Calu3 (cell line): ENCODE measurements at places on chromosomes 6 and 20.

DNA sequence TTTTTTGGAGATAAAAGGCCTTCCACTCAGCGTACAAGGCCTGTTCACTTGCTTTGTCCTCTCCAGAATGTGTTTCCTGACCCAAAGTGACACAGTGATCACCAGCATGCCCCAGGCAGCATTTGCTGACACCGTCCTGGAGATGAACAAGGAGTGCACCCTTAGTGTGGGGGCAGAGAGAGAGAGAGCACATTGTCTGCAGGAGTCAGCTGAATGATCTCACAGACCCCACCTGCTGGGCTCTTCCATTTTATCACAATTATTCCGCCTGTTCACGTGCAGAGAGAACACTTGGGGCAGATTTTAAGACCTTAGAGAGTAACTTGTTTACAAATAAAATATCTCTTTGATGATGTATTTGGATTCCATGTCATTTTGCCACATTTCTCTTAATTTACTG lies 22.4 kb upstream of the MAS1L start:
- no peak for DNase-seq

DNA sequence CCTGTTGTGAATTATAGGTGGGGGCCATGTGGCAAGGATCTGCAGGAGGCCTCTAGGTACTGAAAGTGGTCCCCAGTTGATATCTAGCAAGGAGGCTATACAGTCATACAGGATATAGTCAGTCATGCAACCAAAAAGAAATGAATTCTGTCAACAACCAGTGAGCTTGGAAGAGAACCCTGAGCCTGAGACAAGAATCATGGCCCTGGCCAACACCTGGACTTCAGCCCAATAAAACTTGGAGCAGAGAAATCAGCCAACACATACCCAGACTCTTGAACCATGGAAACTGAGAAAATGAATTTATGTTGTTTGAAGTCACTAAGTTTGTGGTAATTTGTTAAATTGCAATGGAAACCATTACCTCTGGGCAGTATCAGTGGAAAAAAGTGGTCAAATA lies 370.2 kb downstream of the KIF16B start:
- DNase-seq, result no peak

- DNase-seq, result peak; percentile 55
Observed at GRCh38 chr6:46419576-46420002, 71.7 kb downstream of the RCAN2 start.

- DNase-seq, result no peak
Observed at GRCh38 chr6:152161501-152161900, 354.0 kb downstream of the ESR1 start.

DNA sequence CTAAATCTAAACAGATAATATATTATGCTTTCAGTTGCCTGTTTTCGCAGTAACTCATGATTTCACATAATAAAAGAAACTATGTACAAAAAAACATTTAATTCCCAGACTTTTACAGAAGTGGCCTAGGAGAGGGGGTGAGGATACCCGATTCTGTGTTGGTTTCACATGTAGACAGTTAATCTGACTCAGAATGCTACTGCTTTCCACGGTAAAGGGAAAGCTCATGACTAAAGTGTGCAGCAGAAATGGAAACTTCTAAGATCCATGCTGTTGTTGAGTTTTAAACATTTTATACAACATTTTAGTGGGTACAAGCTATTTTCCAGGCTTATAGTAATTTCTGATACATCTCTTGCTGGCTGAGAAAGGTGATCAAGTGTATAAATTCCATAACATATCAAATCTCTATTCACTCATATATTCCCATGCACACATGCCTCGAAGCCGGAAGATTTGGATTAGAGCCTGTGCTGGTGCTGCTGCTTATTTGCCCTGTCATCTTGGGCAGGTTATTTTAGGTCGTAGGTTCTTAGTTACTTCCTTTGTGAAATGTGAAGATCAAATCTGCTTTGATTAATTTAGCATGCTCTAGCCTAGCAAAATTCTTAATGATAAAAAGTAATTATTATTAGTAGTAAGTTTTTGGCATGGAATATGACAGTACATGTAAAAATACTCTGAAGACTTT lies 896.7 kb upstream of the MAP3K7 start:
- DNase-seq, result no peak

GRCh38 chr6:81697559-81697958 lies 54.9 kb downstream of the TENT5A start:
- DNase-seq, result no peak

DNA sequence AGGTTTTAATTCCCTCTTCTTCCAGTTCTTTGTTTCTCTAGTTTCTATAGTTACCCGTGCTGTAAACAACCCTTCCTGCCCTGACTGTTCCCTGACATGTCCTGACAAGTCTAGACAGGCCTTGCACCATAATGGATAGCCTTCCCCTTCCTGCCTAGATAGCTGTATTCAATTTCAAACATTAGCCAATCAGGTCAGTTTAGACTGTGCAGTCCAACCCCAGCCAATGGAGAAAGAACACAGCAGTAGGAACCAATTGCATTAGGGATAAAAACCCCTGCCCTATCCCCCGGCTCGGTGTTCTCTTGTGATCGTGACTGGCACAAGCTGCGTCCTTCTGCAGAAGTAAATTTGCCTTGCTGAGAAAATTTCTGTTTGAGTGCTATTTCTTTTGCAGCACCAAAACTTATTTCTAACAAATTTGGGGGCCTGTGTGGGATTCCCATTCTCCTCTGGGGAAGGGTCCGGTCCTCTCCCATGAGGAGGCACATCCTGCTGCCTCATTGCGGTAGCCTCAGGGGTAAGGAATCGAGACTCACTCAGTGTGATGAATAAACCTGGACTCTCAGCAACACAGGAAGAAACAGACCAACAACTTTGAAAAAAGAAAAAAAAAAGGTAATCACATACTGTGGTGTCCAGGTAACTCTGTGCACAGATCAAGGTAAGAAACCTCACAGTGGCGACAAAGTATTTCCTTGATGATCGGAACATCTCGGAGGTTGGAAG lies 248.7 kb upstream of the ECI2 start:
- no peak for DNase-seq

GRCh38 chr6:43082806-43083655 lies 6.9 kb downstream of the PTK7 start:
- no peak for DNase-seq

DNA sequence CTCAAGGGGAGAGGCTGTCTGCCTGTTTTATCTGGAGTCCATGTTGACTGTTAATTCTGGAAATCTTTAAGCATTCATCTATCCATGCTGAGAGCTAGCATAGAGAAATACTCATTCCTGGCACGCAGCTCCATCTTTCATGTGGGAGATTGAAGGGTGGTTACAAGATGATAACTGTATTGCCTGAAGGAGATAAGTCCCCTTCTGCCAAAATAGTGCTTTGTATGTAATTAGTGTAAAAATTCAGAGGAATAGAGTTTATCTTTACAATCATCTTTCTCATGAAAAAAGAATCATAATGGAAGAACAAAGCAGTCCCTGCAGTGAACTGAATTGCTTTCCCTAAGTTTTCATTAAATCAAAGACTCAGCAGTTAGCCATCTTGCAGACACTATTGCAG lies 256.5 kb downstream of the SLC35F1 start:
- no peak for DNase-seq

GRCh38 chr20:61332016-61332975 lies 80.2 kb downstream of the CDH4 start:
- DNase-seq, result no peak
